ENCODE measurements at places on chromosomes 12 and 14.

DNA sequence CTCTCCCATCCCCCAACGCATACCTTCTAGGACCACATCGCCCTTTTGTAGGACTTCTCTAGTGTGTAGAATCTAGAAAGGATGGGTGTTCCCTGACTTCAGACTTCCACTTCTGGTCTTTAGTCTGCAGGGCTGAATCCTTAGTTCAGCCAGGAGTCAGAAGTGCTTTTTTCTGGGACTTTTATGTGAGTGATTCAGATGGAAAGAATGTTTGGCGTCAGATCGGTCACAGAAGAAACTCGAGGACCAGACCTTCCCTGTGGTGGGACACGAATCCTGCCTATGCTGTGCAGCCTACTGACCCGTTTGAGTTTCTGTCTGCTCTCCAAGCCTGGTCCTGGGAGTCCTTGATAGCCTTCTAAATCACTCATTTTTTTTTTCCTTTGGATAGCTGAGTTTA is 165.4 kb upstream of the SSTR1 start:
- no peak for DNase-seq

GRCh38 chr14:61568572-61569011 is 126.7 kb upstream of the HIF1A start:
- DNase-seq = no peak

DNA sequence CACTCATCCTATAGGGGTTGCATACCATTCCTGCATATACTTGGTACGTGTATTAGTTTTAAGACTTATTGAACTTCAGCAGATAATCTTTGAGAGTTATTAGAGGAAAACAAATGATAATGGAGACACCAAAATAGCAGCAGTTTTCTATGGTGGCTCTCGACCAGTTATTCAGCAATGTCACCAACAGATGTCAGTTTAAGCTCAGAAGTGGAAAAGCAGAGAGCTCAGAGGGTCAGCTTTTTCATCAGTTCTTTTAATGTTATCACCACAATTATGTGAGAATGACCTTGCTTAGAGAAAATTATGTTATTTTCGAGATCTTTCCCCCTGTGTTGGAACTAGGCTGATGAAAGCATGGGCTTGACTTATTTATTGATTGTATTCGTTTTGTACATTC is 32.0 kb downstream of the PTPN11 start:
- no peak for DNase-seq

GRCh38 chr12:65308601-65309071 is 30.2 kb downstream of the MSRB3 start:
- no peak for DNase-seq

DNA sequence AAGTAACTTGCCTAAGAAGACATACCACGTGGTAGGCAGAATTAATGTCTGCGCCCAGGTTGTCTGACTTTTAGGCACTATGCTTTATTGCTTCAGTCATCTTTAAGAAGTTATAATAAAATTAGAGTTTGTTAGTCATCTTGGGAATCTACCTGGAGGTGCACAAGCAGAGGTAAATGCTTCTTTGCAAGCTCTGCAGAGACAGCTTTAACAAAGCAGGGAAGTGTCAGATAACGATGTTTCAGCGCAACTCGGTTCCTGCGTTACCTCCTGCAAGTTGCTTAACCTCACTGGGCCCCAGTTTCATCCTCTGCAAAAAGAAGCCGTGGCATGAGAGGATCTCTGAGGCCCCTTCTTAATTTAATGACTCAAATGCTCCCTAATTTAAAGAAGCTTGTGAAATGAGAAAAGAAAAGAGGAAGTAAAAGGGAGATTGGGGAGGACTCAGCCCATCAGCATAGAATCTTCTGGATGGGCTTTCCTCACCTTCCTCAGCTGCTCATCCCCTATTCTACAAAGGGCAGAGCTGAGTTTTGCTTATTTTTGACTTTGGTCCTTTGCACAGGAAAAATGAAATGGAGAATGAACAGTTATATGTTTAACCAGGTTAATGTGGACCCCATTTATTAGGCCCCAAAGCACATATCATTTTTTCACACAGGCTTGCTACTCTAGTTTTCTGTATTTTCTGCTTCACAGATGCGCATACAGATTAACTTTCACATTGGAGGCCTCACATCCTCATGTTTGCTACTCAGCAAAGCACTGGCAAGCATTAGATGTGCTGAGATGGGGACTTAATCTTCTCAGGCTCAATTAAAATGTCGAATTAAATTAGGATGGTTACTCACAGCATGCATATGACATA is 5.1 kb downstream of the ARHGDIB start:
- DNase-seq = no peak

- DNase-seq = no peak
Observed at GRCh38 chr12:12721176-12721751, 4.1 kb downstream of the CDKN1B start.
